ENCODE measurements at places on chromosomes 1 and 21.

DNA sequence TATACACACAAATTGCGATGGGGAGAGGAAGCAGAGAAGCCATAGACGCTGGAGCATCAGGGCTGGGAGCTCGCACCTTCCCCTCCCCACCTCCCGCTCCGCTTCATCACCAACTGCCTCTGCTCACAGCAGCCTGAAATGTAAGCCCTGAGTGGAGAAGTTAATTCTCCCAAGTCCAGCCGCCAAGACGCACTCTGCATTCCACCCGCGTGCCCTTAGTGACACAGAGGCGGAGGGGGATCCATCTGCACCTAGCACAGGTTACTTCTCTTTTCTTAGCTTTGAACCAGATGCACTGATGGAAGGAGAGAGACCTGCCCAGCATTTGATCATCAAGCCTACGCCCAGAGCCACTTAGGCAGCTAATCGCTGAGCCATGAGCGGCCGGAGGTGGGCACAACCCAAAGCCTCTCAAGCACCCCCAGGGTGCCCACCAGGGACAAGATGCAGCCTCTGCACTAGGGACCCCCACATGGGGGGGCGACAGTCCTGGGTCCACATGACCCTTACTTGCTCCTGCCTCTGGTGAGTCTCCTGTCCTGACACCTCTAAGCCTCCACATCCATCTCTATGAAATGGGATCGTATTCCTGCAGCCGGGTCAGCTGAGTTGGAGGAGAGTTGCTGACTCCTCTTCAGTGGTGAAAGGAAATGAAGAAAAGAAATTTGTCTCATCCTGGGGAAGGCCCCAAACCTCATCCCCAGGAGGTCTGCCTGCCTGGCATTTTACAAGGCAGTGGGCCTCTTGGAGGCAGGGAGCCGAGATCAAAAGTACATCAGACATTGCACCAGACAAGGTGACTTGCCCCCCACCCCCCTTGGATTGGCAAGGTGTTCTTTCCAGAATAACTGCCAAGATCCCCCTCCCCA is 316.2 kb downstream of the MATN1 start:
- DNase-seq, result no peak

GRCh38 chr1:52552236-52552504 is 722 bp downstream of the TUT4 start:
- DNase-seq, result peak; percentile 56

DNA sequence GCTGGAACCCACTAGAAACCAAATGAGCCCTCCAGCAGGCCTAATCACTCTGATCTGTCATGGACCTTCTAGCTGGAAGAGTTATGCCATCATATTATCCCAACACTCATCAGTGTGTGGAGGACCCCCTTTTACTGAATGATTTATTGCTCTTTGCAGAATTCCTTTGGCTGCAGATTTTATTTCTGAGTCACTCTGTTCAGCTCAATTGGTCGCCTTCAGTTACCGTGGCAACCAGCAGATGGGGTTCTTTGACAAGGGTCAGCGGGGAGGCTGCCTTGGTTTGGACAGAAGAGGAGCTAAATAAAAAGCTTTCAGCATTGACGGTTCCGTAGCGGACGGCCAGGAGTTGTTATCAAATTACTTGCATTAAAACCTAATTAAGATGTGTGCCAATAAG is 220.1 kb downstream of the SDCCAG8 start:
- DNase-seq, result no peak

DNA sequence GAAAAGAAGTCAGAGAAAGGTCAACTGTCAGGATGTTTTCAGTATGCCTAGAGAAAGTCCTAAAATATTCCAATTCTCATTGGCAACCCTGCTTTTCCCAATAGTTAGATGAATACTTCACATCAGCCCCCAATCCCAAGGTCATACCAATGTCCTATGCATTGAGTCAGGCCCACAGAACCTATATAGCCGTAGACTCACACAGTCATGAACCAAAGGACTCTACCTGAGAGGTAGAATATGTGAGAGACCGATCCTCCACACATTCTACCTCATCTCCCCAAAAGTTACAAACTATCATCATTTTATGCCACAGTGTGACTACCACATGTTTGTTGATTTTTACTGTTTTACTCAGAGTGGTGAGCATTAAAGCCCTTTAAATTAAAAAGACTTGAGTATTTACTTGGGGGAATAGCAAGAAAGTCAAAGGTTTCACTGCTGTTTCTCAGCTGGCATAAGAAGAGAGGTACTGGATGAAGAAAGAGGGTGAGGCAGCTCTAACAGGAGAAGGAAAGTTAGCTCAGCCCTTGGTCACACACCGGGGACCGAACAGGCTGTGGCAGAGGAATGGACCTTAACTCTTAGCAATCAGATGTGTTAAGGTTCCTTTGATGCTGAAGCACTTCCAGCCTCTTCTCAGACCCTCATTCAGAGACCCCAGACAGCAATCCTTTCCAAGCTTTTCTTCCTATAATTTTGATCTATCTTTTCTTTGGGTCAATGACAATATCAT is 937 bp downstream of the CD48 start:
- DNase-seq, result no peak

GRCh38 chr1:154767315-154768240 is 102.5 kb downstream of the KCNN3 start:
- no peak for DNase-seq

- no peak for DNase-seq
These were observed 19.0 kb upstream of the PIGV start for GRCh38 chr1:26768755-26769154.

- DNase-seq, result no peak
These were observed 65.1 kb downstream of the COL18A1 start for GRCh38 chr21:45470087-45470515.

DNA sequence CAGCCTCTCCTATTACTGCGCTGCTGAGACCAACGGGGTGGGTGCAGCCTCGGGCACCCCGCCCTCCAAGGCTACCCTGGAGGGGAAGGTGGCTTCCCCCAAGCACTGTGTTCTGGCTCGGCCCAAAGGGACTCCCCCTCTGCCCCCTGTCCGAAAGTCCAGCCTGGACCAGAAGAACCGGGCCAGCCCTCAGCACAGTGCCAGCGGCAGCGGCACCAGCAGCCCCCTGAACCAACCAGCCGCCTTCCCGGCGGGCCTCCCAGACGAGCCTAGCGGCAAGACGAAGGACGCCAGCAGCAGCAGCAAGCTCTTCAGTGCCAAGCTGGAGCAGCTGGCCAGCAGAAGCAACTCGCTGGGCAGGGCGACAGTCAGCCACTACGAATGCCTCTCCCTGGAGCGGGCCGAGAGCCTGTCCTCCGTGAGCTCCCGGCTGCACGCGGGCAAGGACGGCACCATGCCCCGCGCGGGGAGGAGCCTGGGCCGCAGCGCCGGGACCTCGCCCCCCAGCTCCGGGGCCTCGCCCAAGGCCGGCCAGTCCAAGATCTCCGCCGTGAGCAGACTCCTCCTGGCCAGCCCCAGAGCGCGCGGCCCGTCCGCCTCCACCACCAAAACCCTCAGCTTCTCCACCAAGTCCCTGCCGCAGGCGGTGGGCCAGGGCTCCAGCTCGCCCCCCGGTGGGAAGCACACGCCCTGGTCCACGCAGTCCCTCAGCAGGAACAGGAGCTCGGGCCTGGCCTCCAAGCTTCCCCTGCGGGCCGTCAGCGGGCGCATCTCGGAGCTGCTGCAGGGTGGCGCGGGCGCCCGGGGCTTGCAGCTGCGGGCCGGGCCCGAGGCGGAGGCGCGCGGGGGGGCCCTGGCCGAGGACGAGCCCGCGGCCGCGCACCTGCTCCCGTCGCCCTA is 533.1 kb downstream of the KIF26B start:
- DNase-seq, result no peak

DNA sequence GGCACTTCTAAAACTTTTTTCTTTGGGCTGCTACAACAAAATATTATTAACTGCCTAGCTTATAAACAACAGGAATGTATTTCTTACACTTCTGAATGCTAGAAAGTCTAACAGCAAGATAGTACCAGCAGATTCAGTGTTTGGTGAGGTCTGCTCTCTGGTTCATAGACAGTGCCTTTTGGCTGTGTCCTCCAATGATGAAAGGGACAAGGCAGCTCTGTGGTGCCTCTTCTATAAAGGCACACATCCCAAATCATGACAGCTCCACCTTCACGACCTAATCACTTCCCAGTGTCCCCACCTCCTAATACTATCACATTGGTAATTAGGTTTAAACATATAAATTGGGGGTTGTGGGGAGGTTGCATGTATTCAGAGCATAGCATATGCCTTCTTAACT is 9.5 kb downstream of the CFH start:
- no peak for DNase-seq

GRCh38 chr1:76868154-76868882 is 1.0 kb downstream of the ST6GALNAC5 start:
- DNase-seq, result peak; percentile 4

DNA sequence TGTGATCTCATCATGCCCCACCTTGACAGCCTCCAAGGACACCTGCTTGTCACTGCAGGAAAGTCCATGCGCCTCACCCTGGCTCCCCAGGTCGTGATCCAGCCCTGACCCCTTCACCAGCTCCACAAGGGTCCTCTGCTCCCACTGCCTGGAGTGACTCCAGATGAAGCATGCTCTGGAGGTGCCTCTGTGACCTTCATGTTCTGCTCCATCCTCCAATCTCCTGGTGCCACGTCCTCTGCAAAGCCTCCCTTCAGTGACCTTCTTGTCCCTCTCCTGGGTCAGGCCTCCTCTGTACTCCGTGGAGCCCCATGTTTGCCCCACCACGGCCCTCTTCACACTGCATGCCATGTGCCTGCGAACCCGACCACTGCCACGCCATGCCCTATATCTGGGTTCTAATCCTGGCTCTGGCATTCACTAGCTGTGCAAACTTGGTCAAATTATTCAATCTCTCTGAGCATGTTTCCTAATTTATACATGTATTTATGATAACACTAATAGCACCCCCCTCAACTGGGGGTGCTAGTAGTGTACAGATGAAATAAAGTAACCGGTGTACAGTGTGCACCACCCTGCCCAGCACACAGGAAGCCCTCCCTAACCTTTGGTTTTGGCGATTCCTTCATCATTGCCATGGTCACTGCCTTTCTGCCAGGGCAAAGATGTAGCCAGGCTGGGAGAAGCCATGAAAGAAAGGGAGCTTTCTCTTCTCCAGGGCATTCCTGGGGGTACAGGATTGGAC is 77.4 kb downstream of the STUM start:
- DNase-seq, result no peak

GRCh38 chr21:26157801-26158200 is 12.8 kb downstream of the APP start:
- DNase-seq, result no peak

DNA sequence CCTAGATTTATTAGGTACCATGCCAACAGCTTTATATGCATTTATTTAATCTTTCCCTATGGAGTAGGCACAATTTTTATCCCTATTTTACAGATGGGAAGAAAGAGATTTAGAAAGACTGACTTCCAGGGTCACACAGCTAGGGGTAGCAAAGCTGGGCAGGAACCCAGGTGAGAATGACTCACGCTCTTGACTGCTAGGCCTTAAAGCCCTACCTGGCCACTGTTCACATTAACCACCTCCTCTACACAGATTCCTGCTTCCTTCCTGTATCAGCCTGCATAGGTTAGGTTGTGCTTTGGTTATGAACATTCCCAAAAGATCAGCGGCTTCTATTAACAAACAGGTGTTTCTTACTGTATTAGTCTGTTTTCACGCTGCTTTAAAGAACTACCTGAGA is 53.2 kb downstream of the DNAJC6 start:
- DNase-seq, result no peak

GRCh38 chr1:55211863-55212262 is 3.3 kb downstream of the USP24 start:
- peak; percentile 75 for DNase-seq

DNA sequence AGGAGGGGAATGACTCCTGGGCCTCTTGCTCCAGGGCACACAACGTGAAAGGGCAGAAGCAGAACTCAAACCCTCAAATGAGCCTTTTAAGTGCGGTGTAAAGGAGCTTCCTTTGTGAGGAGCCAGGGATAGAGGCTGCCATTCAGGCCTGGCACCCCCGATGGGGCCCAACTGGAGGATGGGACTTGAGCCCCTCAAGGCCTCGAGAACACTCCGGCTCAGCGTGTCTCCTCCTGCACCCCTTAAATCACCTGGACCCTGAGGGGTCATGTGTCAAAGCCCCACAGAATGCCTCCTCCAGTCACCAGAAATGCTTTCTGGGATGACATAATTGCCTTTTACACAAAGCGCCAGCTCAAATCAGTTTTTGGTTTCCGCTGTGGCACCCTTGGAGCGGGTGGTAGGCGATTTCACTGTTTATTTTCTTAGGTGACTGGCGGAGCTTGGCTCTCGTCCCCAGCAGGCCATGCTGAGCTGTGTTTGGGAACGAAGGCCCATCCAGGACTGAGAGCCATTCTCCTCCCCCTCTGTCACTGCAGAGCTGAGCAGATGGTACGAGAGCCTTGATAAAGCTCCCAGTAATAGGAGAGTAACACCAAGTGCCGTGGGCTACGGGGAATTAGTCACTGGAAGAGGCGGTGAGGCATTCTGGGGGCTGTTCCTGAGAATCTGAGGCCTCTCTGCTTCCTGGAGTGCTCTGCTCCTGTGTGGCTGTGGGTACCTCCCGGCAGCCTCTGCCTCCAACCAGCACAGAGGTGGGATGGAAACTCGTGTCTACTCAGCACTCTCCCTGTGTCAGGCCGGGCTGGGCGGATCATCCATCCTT is 163.0 kb downstream of the GRIK3 start:
- no peak for DNase-seq

DNA sequence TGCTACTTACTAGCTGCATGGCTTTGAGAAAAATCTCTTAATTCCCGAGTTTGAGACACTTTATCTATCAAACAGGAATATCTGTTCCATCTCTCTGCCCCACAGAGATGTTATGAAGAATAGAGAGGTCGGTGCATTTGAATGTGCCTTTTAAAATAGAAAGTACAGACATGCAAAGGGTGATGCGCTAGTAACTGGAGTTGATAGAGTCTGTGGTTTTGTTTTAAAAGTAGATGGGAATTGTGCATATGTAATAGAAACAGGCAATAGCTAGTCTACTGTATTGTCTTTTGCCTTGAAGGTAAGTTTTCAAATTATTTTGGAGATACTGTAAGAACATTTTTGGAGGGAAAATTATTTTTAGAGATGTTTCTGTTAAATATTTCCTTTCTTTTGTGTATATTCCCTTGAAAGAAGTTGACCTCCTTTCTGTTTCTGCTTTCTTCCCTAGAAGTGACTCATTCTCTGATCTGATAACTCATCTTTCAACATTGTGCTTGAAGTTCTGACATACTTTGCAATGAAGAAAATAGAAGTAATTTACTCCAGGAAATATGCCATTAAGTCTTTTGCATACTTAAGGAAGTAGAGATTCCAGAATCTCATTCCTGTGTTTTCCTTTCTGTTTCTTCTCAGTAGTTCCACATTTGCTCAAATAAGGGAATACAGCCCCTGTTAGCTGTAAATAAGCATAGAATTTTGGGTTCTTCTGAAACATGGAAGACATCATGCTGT is 151.6 kb downstream of the SDCCAG8 start:
- no peak for DNase-seq

- DNase-seq, result no peak
These were observed 27.8 kb upstream of the PIGC start for GRCh38 chr1:172471666-172472065.

GRCh38 chr1:232333419-232333767 is 296.5 kb downstream of the SIPA1L2 start:
- no peak for DNase-seq

DNA sequence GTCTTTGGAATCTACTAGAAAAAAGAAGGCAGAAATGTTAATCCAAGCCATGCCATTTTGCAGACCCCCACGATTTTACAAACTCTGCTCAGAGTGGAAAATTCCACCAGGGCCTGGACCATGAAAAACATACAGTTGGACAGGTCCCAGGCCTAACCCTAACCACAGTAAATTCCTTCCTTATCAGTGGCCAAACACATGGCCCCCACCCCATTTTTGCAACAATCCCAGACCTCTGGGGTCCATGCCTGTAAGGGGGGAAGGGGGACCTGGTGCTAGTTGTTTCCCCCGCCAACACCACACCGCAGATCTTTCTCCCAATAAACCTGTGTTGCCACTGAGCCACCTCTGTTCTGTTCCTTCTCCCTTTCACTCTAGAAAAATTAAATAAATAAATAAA is 1352.7 kb downstream of the AMY1C start:
- no peak for DNase-seq
